ENCODE measurements at places on chromosomes 7 and 10.

GRCh38 chr7:151599401-151600227 is 79.9 kb upstream of the RHEB start:
- no peak for DNase-seq

DNA sequence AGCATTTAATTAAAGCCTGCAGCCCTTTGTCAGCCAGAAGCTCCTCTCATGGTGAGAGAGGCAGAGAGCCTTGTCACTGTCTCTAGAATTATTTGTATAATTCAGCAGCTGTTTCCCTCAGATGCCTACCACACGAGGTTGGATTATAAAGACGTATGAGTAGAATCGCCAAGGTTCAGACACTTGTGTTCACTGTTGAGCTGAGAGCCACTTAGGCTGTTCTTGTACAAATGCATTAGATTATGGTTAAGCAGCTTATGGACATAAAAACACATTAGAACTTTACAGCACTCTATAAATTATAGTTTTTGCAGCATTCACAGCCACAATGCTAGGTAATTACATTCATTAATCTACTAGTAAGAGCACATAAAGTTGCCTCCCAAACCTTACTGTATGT is 282.6 kb downstream of the AUTS2 start:
- no peak for DNase-seq

- no peak for DNase-seq
Observed at GRCh38 chr7:82980130-82980788, 182.4 kb downstream of the PCLO start.

DNA sequence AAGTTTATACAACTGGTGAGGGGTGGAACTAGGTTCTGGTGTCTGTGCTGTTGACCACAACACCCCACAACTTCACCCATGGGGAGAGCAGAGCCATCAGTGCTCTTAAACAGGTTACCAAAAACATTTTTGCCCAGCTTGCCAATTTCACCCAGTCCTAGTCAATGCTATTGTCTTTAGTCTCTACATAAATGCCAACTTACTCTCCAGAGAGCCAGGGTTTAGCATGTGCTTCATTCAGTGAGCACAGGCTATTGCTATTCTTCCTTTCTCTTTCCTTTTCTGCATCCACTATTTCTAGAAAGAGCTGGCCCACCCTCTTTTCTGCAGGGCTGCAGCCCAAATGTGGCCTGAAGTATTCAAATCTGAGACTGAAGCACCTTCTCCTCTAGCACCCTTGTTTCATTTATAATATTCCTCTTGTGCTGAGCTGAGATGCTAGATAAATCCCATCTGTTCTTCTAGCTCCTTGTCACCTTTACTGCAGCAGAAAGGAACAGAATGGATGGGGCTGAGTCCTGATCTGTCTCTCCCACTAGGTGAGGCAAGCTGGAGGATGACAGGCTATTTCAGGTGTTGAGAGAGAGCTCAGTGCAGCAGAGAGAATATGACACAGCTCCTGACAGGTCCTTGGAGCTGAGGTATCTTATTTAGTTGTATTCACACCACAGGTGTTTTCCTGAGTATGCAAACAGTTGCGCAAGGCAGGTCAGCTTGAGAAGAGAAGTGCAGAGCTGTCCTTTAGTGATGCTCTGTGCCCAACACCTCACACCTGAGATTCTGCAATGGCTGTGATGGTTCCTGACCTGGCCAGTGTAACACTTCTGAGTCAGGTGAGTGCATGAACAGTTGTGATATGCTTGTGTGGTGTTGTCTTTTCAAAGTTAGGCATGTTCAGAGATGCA is 819.2 kb downstream of the CCSER2 start:
- DNase-seq, result no peak

DNA sequence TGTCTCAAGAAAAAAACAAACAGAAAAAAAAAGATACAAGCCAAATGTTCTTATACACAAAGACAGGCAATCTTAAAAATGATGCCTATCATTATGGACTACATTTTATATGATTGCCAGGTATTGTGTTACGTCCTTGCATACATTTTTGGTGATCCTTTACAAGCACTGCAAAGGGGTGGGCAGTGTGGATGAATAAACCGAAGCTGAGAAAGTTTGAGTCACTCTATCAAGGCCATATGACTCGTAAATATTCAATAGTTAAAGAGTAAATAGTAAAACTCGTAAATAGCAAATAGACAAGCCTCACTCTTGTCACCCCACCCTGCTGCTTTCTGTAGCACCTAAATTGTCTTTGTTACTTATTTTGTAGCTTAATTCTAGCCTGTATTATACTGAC is 326.2 kb downstream of the FRMD4A start:
- DNase-seq, result no peak

DNA sequence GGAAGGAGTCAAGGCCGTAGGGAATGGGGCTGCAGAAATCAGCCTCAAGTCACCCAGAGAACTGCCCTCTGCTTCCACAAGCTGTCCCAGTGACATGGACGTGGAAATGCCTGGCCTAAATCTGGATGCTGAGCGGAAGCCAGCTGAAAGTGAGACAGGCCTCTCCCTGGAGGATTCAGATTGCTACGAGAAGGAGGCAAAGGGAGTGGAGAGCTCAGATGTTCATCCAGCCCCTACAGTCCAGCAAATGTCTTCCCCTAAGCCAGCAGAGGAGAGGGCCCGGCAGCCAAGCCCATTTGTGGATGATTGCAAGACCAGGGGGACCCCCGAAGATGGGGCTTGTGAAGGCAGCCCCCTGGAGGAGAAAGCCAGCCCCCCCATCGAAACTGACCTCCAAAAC is 50.2 kb upstream of the PDCD4 start:
- no peak for DNase-seq

DNA sequence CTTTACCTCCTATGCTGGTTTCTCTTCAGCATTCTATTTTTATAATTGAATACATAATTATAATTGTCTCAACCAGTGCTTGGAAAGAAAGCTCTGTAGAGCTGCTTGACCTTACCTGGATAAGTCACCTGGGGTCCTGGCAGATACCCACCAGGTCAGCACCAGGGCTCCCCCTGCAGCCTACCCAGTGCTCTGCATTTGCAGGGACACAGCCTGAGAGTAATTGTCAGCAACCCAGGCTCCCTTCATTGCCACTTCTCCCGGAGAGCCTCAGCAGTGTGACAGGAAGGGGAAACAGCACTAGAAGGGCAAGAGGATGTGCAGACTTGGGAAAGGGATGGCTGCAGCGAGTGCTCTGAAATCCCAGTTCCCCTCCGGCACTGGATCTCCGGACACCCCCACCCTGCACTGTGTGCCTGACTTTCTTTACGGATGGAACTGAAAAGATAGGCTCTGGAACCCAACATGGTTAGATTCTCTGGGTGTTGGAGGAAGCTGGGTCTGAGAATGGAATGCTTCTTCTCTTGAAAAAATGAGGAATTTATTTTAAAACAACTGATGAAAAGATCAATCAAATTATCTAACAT is 11.4 kb upstream of the PAX4 start:
- DNase-seq, result peak; percentile 19

DNA sequence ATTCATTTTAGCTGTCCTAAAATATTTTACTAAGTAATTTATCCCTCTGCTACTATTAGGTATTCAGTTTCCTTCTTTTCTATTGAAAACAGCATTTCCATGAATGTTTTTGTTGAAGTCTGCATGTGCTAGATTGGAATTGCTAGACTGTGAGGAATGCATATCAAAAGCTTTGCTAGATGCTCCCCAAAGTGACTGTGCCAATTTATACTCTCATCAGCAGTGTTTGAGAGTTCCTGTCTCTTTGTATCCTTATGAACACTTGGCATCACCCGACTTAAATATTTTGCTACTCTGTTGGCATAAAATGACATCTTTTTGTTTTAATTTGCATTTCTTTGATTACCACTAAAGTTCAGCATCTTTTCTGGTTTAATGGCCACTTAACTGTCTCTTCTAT is 45.0 kb upstream of the PRR15 start:
- no peak for DNase-seq

- no peak for DNase-seq
Observed at GRCh38 chr10:65346466-65346865, 1579.4 kb upstream of the LRRTM3 start.

GRCh38 chr7:46493196-46493595 is 572.1 kb upstream of the IGFBP3 start:
- no peak for DNase-seq

GRCh38 chr7:106029941-106030340 is 66.9 kb downstream of the CDHR3 start:
- DNase-seq, result no peak

- DNase-seq, result no peak
Observed at GRCh38 chr7:19623676-19624075, 85.2 kb downstream of the POLR1F start.

DNA sequence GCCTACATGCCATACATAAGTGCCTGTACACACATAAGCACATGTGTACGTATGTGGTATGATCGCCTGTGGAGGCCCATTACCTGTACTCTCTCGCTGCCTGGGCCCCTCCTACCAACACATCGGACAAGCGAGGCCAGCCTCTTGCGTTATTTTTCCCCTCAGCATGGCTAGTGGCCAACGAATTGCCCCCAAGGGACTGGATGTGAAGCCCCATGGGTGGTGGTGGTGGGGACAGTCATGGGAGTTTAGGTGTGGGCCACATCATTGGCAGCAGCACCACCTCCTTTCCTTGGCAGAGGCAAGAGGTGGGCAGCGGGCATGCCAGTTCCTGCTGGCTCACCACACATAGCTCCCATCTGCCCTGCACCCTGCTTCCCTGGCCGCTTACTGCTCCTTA is 10.0 kb downstream of the GRK5 start:
- DNase-seq, result no peak
